A172 (cell line): ENCODE measurements at places on chromosomes 6 and 20.

DNA sequence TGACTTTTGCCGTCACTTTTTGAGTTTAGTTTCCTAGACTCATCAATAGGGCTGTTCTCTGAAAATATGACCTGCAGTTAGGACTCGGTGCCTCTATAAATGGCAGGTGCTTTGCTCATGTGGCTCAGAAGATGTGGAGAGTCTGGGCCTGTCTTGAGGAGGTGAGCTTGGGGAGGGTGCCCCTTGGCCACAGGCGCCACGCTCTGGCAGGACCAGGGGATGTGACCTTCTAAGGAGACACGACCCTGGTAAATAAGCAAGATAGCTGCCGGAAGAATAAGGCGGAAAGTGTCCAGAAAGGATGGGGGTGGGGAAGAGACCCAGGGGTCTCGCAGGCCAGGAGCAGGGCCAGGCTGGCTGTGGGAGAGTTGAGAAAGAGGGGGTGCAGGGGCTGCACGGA lies 46.6 kb downstream of the TMEM242 start:
- no peak for DNase-seq

GRCh38 chr6:21886542-21887151 lies 293.1 kb downstream of the SOX4 start:
- DNase-seq: peak; percentile 19

GRCh38 chr20:47620808-47621805 lies 119.4 kb downstream of the NCOA3 start:
- DNase-seq: peak; percentile 53

- DNase-seq: peak; percentile 51
These were observed 6.4 kb downstream of the CFB start for GRCh38 chr6:31952140-31952805.

- DNase-seq: no peak
These were observed 124.3 kb upstream of the TMEM170B start for GRCh38 chr6:11413117-11413687.

DNA sequence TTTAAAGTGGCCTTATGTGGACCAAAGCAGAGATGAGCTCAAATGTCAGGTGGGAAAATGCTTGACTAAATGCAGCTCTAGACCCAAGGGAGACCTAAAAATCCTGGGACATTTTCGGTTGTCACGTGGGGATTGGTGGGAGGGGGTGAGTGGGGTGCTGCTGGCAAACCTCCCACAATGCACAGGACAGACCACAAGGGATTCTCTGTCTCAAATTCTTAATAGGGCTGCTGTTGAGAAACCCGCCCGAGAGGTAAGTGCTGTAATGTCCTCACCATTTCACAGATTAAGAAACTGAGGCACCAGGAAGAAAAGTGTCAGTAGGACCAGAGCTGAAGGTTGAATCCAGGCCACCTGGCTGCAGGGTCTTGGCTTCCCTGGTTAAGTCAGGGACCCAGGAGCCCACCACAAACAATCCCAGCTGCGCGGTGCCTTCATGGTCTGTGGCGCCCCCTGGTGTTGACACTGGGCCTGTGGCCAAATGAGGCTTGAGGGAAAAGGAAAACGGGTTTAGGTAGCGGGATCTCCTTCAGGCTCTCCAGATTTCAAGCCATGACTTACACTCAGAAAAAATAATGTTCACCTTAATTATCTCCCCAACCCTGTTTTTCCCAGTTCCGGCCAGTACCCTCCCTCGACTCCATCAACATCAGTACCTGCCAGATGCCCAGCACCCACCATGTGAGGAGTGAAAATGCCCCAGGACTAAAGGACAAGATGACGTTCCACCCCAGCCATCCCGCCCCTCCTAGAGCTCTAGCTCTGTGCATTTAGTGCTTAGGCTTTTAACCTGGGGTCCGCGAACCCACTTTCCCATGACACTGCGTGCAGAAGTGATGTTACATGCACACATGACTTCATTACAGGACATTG lies 7.2 kb downstream of the HLA-G start:
- DNase-seq: no peak

DNA sequence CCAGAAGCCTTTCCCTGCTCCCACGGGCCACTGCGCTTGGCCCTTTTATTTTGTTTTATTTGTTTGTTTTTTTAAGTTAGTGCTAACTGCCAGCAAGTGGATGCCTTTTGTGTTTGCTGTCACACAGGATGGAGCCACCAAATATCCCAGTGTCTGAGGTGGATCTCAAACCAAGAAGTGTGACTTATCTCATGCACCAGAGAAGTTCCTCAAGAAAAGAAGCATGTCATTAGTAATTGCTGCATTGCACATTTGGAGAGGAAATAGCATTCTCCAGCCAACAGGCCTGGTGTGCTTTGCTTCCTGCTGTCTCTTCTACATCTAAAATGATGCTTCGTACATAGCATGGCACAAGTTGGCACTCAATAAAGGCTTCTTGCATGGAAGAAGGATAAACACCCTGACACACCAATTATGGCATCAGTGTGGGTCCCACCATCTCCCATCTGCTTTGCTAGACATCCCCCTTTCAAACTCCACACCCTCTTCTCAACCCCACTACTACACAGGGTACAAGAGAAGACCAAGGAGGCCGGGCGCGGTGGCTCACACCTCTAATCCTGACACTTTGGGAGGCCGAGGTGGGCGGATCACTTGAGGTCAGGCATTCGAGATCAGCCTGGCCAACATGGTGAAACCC lies 1.9 kb upstream of the ATP9A start:
- peak; percentile 36 for DNase-seq

DNA sequence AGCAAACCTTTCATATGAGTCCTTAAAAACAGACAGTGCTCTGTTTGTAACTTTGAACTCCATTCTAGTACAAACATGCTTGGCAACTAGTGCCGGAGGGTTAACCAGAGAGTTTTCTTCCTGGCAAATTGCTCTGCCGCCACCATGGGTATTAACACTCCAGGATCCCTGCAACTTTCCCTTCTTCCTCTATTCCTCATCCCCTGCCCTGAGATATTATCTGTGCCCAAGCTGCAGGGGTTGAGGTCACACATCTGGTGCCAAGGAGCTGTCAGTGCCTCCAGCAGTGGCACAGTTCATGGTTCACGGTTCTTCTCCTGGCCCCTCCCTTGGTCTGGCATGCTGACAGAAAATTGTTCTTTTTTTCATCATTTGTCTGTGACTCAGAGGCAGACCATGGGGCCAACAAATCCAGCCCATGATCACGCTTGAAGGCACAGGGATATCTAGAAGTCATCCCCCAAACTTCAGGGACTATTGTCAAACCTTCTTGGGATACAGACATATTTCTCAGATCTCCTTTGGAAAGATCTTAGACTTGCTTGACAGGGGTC lies 77.5 kb downstream of the ATXN1 start:
- peak; percentile 69 for DNase-seq

DNA sequence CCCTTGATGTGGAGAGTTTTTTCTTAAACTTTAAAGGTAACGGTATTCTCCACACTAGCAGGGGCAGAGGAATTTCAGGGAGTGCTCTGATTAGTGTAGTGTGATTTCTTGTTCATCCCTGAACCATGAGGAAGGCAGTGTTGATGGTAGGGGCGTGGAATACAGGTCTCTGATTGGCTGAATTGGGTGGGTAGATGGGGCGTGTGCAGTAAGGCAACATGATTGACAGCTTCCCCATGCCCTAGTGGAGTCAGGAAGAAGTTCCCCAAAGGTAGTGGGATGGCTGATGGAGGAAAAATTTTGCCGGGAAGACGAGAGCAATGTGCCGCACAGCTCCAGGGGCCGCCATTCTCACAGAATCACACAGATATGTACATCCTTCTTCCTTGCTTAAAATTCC lies 97.4 kb upstream of the SALL4 start:
- no peak for DNase-seq

DNA sequence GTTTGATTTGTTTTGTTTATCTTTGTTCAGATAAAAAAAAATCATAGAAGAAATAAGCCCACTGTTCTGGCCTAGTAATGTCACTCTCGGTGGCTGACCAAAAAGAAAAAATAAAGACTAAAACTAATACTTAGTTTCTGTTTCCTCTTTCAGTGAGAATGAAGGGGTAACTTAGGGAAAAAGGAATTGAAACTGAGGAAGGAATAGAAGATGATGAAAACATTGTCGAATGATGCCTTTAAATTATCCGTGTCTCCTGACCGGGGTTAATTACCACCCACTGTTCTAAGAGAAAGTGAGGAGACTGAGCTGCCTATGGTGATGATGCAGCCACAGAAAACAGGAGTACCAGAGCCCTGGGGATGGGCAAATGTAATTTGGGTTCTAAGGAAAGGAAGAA lies 73.1 kb downstream of the PTCHD4 start:
- no peak for DNase-seq

GRCh38 chr6:106974999-106975737 lies 639 bp upstream of the CD24 start:
- no peak for DNase-seq

DNA sequence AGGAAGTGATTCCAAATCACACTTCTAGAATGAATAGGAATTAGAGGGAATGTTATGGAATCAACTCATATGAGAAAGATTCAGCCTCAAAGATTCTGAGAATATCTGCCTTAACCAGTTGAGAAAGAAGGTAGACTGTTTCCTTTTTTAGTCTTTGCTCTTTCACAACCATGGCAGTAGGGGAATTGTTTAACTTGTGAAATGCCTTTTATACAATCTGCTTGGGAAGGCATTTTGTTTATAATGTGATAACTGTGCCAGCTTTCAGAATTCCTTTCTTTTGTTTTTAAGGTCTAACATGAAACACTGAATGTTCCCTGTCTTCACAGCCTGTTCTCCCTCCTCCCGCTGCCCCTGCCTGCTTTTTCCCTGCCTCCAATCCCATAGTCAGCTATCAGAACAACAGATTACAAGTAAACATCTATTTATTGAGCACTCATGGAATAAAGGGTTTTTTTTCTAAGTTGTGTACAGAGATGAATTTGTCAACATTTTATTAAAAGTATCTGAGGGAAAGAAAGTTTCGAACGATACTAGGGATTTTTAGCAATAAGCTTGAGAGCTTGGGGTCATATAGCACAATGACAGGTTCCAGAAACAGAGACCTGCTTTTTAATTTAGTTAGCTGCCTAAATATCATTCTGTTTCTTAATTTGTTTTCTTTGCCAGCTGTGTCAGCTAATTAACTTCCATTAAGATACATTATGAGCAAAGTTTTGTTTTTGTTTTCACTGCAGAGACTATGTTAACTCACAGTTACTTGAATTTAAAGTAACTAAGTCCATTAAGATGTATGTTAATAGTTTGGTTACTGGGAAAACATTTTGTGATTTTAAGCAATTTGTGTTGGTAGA lies 28.3 kb upstream of the FBXO30 start:
- DNase-seq: no peak

DNA sequence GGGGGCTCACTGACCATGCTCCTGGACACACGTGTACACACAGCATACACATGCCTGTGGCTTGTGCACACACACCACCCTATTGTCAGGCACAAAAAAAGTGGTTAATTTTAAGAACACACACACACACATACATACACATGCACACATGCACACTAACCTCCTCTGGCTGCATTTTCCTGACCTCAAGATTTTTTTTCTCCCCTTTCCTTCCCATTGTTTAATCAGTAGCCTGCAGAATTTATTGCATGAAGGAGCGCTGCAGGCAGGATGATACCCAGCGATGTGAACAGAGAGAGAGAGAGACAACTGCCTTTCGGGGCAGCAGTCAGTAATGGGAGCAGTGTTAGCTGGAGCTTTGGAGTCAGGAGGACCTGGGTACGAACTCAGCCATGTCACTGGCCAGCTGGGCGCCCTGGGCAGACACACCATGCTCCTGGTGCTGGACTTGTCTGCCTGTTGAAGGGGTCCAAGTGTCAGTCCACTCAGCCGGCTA lies 990 bp upstream of the TRAF3IP2 start:
- no peak for DNase-seq

DNA sequence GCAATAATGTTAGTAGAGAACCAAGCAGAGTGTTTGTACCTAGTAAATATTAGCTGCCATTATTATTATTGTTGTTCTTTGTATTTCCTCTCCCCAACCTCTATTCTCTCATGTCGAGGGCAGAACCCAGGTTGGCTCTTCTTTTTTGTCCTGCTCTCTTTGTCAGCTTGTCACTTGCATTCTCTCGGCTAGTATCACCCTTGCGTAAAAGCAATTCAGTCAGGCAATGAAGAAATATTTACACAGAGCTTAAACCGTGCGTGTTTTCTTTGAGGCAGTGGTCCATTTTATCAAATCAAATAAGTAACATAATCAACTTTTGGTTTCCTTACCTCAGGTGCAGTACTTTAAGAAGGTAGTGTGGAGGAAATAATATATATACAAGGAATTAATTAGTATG lies 83.9 kb downstream of the TULP4 start:
- no peak for DNase-seq

DNA sequence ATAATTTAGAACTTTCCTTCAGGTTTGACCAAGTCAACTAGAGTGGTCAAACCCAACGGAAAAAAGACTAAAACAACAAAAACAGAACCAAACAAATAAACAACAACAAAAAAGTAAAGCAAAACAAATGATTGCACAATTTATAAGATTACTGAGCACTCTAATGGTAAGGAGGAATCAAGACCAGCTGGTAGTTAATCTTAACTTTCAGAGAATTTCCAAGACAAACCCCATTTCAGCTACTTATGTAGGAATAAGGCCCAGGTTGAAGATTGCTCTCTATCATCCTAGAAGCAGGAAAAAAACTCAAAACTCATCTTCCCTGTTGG lies 34.3 kb downstream of the UBD start:
- no peak for DNase-seq

- DNase-seq: no peak
These were observed 19.0 kb downstream of the KIF3B start for GRCh38 chr20:32296412-32296811.

- DNase-seq: no peak
These were observed 588 bp upstream of the NCOA3 start for GRCh38 chr20:47501116-47501481.

DNA sequence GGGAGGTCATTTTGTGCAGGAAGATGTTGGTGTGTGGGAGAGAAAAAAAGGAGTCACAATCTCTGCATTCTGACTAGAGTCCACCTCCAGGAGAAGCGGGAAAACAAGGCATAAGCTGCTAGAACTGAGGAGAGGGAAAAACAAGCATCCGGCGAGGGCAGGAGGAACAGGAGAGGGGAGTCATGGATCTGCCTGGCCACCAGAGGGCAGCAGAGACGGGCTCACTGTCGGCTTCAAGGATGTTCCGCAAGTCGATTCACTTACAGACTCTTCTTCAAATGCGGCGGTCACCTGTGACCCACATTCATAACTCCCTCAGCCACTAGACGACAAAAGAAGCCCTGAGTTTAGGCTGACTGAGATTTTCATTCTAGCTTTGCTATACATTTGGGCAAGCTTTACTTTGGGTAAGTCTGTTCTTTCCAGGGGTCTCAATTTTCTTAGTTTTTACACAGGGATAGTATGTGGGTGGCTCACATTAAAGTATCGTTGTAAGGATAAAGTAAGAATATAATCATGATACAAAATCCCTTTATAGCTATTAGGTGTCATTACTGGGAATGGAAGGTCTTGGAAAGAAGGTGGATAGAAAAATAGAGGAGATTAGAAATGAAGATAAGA lies 6.6 kb upstream of the BTNL2 start:
- DNase-seq: peak; percentile 60

- no peak for DNase-seq
These were observed 30.9 kb downstream of the ANGPT4 start for GRCh38 chr20:884983-885952.

DNA sequence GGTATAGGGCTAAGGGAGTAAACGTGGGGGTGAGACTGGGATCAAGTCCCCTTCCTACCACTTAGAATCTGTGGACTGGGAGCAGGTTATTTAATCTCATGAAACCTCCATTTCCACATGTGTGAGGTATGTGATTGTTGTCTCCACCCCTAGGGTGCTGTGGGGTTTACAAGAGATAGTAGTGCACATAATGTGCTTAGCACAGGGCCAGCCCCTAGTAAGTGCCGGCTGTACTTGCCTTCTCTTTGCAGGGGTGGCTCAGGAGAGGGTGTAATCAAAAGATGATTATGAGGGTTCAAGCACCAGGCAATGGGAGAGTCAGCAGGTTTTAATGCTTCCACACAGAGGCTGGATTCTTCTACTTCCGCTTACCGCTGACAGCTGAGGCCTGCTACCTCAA lies 6.9 kb downstream of the NT5E start:
- no peak for DNase-seq
